Fibroblast of skin of right biceps (primary cell): ENCODE measurements at places on chromosomes 5 and 9.

DNA sequence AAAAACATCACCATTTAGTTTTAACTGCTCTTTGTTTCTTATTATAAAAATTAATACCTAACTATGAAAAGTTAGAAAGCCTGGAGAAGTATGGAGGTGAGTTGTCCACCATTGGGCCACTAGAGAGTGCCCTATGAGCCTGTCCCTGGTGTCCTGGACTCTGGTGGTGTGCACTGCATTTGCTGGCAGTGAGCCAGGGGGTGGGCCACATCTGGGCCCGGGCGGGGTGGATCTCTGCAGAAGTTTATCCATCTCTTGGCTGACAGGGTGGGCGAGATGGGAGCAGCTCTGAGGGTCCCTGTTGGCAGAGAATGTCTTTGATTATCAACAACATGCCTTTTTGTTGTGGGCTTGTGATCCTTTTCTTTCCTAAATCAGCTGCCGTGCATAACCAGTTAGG lies 8.2 kb downstream of the TENT4A start:
- no peak for DNase-seq

- no peak for DNase-seq
These were observed 49.4 kb downstream of the ITGA1 start for GRCh38 chr5:52837068-52837467.

DNA sequence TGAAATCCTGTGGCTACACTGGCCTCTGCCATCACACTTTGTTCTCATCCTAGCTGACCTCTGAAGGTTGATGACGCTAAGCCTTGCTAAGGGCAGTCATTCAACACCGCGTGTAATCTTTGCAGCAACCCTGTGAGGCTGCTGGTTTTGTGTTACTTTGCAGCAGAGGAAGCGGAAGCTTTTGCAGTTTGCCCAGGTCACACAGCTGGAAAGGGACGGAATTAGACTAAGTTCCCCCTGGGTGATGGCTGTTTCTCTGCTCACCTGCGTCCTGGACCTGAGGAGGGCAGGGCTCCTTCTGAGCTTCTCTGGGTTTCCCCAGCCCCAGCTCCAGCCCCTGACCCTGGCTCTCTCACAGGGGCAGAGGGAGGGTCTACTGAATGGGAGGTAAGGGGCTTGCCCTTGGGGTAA lies 7.3 kb upstream of the SLC25A51 start:
- no peak for DNase-seq

GRCh38 chr9:98575379-98576346 lies 133.1 kb downstream of the GABBR2 start:
- peak; percentile 60 for DNase-seq

- DNase-seq, result no peak
These were observed 15.7 kb downstream of the ALDOB start for GRCh38 chr9:101419863-101420262.

DNA sequence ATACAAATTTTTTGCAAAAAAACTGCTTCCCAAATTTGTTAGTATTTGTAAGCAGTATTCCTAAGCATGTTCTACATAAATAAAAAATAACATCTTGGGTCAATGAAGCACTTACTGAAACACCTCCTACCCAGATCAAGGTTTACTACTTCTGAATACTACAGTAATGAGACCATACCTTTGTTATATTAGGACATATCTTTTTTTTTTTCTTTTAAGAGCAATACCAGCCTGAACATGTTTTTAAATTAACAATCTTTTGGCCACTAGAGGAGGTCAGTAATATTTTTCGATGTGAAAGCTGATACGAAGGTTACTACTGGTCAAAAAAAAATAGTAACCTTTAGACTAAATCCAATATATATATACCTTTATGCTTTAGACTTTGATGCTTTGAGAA lies 72.7 kb downstream of the CERT1 start:
- no peak for DNase-seq

DNA sequence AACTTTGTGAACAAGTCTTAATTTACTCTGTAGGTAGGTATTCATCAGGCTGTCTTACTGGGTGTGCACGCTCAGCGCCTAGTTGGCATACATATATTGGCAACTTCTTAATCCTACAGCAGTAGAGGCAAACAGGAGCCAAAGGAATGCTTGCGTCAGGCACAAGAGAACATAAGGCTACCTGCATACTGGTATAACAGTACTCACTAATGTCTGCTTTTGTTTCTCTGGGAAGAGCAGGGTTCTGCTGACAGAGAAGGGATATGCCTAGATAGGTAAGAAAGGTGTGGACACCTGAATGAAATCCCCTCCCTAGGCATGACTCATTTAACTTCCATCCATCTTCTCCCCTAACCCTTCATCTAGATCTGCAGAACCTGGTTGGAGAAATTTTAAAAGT lies 40.1 kb downstream of the ELL2 start:
- no peak for DNase-seq

DNA sequence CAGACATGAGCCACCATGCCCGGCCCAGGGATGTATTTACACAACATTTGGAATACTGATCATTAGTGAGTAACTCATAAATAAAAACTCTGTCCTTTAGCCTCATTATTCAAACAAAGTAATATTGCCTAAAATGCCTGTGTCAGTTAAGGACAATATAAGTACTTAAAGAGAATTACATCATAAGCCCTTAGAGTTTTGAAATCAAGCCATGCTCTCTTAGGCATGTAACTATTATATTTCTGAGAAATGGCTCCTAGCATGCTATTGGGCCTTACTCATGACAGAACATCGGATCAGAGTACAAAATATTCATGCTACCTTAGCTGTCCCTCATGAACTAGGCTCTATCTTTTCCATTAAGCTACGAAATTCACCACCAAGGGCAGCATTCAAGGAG lies 309.3 kb downstream of the CHSY3 start:
- no peak for DNase-seq

GRCh38 chr9:38708759-38709158 lies 11.2 kb downstream of the FAM240B start:
- DNase-seq, result peak; percentile 22

- peak; percentile 90 for DNase-seq
These were observed 99.3 kb upstream of the LRRTM2 start for GRCh38 chr5:138974227-138975063.

- DNase-seq, result no peak
These were observed 70.2 kb downstream of the FBXL17 start for GRCh38 chr5:108311682-108312081.

- no peak for DNase-seq
These were observed 93.5 kb upstream of the SMIM23 start for GRCh38 chr5:171692107-171692506.

DNA sequence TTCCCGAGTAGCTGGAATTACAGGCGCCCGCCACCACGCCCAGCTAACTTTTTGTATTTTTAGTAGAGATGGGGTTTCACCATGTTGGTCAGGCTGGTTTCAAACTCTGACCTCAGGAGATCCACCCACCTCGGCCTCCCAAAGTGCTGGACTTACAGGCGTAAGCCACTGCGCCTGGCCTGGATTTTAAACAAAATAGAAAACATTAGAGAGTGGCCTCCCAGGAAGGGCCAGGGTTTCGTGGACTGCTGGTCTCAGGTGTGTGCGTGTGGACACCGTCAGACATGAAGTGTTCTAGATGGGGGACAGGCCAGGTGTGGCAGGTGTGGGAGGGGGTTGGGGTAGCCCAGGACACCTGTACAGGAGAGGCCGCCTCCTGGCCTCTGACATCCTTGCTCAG lies 7.0 kb upstream of the GBGT1 start:
- no peak for DNase-seq

GRCh38 chr9:98121058-98121457 lies 2.0 kb upstream of the TRIM14 start:
- peak; percentile 13 for DNase-seq

- peak; percentile 88 for DNase-seq
These were observed 134.4 kb downstream of the AOPEP start for GRCh38 chr9:94860678-94861588.

- DNase-seq, result no peak
These were observed 264.0 kb downstream of the FAM114A2 start for GRCh38 chr5:153774686-153775085.

DNA sequence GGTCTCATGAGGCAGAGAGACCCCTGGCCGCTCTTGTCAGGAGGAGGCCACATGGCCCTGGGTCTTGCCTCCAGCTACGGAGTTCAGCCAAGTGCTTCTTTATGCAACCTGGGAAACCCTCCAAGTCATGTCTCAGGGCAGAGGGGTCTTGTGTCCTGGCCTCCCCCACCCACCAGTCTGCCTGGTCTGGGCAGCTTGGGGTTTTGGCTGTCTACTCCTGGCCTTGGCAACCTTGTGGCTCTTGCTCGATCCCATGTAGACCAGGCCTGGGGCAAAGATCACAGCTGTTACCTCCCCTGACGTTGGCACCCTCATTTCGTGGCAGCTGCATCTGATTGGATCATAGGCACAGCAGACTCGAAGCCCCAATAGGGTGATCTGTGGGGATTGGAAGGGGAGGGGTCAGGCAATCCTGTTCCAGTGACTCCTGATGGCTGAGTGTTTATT lies 28.4 kb downstream of the JADE2 start:
- no peak for DNase-seq

DNA sequence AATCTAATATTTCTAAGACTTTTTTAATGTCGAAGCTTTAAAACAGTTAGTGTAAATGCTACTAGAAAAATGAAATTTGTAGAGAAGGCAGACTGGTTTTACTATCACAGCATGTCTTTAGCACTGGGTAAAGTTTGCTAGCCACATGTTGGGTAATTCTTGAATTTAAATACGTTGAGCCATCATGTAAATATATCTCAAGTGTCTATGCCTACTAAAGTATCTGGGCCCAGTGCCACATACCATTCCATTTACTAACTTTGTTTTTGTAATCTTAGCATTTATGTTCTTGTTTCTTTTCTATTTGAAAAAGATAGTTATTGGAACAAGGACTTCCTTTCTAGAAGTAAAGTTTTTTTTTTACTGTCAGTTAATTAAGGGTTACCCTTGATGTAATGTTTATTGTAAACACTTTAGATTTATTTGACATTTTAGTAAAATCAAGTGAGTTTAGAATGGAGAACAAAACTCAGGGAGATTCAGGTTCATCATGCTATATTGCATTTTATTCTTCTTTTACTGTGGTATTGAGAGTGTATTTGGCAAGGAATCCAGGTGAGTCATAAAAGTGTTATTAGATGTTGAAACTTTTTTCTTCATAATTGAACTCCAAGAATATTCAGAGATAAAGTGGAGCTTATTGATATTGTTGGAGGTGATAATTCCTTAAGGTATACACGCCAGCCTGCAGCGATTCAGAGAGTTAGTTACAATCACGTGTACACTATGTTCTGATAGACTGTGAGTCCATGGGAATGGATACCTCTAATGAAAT lies 182.4 kb downstream of the CCDC171 start:
- peak; percentile 91 for DNase-seq

DNA sequence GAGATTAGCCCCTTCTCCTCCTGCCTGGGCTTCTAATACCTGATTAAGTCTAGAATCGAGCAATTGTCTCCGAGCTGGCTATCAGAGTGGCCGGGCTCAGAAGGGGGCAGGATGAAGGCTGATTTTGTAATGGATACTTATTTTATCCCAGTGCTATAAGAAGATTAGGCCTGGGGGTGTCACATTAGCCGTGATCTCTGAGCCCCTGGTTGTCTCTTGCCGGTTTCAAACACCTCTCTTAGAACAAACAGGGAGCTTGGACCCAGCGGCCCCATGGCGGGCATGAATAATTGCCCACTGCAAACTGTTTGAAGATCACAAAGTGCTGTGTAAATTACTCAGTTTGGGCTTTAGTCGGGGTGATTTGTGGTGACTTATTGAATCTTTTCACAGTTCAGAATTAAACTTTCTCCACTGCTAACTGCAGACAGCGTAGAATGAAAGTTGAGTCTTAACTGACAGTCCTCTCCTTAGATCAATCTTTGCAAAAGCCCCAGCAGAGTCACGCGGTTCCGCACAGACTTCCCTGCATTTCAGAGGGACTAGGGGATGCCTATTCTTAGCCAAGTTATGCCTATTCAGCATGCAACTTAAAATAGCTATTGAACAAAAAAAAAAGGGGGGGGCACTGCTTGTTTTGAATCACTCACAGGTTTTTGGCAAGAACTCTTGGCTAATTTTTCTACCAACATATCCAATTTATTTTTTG lies 200.6 kb upstream of the IRX1 start:
- DNase-seq, result no peak

- DNase-seq, result peak; percentile 84
These were observed 110.0 kb downstream of the PAX5 start for GRCh38 chr9:36924071-36924470.

DNA sequence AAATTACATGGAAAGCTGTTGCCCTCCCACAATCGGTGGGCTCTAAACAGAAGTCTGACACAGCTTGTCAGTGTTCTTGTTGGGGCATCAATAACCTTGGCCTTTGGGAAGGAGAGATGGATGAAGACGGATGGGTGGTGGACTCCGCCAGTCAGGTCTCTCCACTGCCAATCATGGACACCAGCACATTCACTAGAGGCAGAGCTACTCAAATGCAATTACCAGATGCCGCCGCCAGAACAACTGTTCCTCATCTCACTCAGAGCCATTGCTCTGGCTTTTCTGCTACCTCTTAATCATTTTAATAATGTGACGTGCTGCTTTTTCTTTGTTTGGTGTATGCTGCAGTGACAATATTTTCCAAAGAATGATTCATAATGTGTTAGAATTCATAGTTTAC lies 27.9 kb upstream of the SEMA5A start:
- DNase-seq, result no peak

DNA sequence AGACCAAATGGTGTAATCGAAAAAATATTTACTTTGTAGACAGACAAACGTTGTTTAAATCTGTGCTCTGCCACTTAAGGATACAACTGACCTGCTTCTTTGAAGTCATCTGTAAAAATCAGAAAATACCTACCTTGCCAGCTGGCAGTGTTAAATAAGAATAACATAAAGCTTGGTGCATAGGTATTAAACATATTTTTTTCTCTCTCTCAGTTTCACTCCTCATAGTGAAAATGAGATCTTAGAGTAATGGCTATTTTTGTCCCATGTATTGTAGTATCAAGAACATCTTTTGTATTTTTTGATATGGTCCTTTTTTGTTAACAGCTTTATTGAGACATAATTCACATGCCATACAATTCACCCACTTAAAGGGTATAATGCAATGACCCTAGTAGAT lies 17.9 kb upstream of the RANBP17 start:
- no peak for DNase-seq

DNA sequence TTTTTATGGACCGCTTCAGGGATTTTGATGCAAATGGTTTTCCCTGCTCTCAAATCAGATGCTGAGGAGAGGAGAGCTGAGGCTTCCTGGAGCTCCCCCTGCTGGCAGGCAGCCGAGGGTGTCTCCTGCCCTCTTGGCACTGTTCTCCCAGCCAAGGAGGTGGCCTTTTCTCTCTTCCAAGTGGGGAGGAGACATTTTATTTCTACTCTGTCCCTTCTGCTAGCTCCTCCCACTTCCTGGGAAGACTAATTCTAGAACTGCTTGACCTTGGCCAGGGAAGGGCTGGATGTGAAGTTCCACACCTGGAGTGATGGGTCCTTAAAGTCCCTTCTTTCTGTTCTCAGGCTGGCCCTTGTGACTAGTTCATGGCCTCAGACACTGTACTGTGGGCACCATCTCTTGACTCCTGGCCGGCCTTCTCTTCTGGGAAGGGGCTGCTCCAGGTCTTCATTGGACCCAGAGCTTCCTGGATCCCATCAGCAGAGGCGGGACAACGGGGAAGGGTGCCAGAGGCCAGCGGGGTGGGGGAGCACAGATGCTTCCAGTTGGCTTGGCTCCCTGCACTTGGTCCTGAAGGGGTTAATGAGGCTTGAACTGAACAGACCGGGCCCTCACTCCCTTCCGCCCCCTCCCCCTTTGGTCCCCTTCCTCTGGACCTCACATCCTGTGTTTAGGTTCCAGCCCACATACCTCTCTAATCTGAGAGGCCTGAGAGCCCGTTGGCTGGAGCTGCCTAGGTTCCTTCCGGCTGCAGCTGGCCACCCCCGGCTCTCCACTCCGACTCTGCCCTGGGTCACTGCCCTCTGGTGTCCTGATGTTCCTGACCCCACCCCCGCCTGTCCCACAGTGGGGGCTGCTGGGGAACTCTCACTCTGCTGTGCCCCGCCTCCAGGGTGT lies 32.1 kb downstream of the PTPA start:
- peak; percentile 94 for DNase-seq
